ENCODE measurements at places on chromosomes 11 and 22. TPM values are rescaled to one million over a fixed set of nuclear protein-coding genes. Genes with fewer than 3 reads are reported as not detected.

MMP3 gene
- total RNA-seq = not detected

TMPRSS4 gene
- total RNA-seq = not detected

APLNR gene
- 74.6 TPM for total RNA-seq

SGSM1 gene
- total RNA-seq = under 0.01 TPM

C22orf31 gene
- total RNA-seq = 1.6 TPM

GRAP2 gene
- total RNA-seq = under 0.01 TPM

CALCA gene
- not detected for total RNA-seq

IFITM10 gene
- not detected for total RNA-seq

TBRG1 gene
- total RNA-seq = 7.3 TPM

DDIAS gene
- total RNA-seq = 1.6 TPM

INSC gene
- total RNA-seq = 4.2 TPM

GTSE1 gene
- 3.1 TPM for total RNA-seq

GNB1L gene
- total RNA-seq = 4.7 TPM

CCDC87 gene
- not detected for total RNA-seq

ANO9 gene
- total RNA-seq = not detected

SHANK3 gene
- 4.2 TPM for total RNA-seq

RASD2 gene
- 1.0 TPM for total RNA-seq

DEUP1 gene
- not detected for total RNA-seq

KCNJ1 gene
- not detected for total RNA-seq

KRTAP5-10 gene
- not detected for total RNA-seq

IL10RA gene
- 8.9 TPM for total RNA-seq

ABCG4 gene
- under 0.01 TPM for total RNA-seq

PNPLA3 gene
- 3.7 TPM for total RNA-seq

C22orf42 gene
- total RNA-seq = not detected

PTPMT1 gene
- total RNA-seq = 18.8 TPM
